Activated T-helper 17 cell treated with anti-CD3 and anti-CD28 coated beads, Interleukin-2, amount 50 U/mL, for 72 hours (primary cell): ENCODE measurements at places on chromosomes 13 and 19.

DNA sequence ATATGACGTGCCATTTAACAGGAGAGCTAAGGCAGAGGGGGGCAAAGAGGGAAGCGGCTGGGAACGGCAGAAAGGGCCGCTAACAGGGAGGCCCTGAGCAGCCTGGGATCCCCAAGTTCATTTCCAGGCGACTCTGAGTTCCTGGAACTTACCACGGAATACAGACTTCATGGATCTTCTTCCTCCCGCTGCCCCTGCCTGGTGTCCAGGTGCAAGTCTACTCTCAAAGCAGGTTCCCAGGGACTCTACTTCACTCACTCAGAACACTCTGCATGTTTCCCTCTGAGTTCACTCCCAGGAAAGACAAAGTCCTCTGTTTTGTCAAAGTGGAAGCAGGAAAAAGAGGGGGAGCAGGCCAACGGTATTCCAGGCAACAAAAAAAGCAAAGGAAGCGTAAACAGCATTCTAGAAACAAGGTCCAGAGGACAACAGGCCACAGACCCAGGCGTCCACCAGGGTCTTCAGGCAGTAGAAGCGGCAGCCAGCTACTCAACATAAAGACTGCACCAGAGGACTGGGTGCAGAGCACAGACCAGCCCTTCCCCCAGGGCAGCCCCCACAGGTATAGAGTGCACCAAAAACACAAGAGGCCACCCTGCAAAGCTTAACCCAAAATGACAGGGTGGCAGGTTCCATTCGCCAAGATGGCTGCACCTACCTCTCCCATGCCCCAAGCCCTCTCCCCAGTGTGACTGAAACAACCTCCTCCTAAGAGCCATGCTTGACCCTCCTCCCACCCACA is 3.0 kb downstream of the MIER2 start:
- no peak for ATAC-seq
- peaks cover 33% of the 10 kb centered on the region for H3K4me1 ChIP-seq
- H3K27me3 ChIP-seq, result no peaks in the 10 kb centered on the region
- peak overlapping the region; percentile 80 for H3K27ac ChIP-seq
- peak overlapping the region; percentile 91 for H3K4me3 ChIP-seq
- peaks cover 40% of the 10 kb centered on the region for H3K36me3 ChIP-seq

GRCh38 chr13:96803456-96804100 is 190.7 kb downstream of the OXGR1 start:
- H3K36me3 ChIP-seq, result no peaks in the 10 kb centered on the region
- H3K27ac ChIP-seq, result no peak overlapping the region
- H3K27me3 ChIP-seq, result peaks cover 7% of the 10 kb centered on the region
- no peaks in the 10 kb centered on the region for H3K4me1 ChIP-seq
- no peak overlapping the region for H3K4me3 ChIP-seq

DNA sequence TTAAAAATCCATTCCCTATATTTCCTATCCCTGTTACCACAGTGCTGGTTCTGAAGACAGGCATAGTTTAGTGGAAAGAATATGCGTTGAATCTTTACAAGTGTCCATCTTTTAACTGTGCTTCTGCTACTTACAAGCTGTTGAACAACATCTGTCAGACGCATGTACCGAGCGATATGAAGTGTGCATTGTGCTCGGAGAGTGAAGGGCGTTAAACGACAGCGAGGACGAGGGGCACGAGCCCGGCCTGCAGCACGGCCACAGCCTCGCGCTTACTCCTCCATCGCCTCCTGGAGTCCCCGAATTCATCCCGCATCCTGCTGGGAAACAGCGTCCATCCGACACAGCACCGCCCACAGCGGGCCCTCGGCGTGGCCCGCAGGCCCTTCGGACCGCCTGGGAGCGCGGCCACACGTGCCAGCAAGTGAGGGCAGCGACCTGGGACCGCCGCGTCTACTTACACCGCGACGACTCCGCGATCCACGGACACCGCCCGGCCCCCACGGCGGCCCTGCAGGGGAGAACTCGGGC is 514 bp downstream of the PCID2 start:
- ATAC-seq, result peak; percentile 9
- H3K4me1 ChIP-seq, result peaks cover 40% of the 10 kb centered on the region
- no peaks in the 10 kb centered on the region for H3K27me3 ChIP-seq
- H3K36me3 ChIP-seq, result peaks cover 62% of the 10 kb centered on the region
- H3K27ac ChIP-seq, result peak overlapping the region; percentile 90

DNA sequence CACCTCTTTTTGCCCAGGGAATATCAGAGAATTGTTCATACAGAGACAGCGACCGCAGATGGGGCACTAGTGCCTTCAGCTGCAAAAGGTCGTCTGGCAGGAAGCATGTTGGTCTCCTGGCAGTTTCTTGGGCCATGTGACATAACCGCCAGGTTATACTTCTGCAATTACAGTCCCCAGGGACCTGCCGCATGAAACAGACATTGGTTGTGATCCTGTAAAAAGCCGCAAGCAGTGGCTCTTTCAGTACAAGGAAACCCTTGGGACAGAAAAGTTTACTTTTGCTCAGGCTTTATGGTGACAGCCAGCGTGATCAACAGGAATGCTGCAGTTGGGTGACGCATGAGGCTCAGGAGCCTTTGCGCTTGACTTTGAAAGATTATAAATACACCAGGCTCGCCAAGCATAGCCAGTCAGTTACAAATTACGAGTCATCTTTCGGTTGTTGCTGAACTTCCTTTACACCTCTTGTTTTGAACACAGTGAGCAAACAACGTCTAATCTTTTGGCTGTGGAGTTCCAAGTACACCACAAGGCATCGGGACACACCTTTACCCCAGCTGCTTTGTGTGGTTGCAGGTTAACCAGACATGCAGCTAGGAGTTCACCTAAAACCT is 50.5 kb upstream of the UBE2L5 start:
- no peaks in the 10 kb centered on the region for H3K27me3 ChIP-seq
- peak; percentile 77 for ATAC-seq
- H3K4me1 ChIP-seq, result peaks cover 52% of the 10 kb centered on the region
- peak overlapping the region; percentile 77 for H3K4me3 ChIP-seq

GRCh38 chr13:42834946-42835345 is 53.6 kb downstream of the FAM216B start:
- H3K27ac ChIP-seq, result no peak overlapping the region
- no peaks in the 10 kb centered on the region for H3K36me3 ChIP-seq
- no peak overlapping the region for H3K4me3 ChIP-seq
- peaks cover 6% of the 10 kb centered on the region for H3K4me1 ChIP-seq
- peaks cover 10% of the 10 kb centered on the region for H3K27me3 ChIP-seq
- no peak for ATAC-seq

DNA sequence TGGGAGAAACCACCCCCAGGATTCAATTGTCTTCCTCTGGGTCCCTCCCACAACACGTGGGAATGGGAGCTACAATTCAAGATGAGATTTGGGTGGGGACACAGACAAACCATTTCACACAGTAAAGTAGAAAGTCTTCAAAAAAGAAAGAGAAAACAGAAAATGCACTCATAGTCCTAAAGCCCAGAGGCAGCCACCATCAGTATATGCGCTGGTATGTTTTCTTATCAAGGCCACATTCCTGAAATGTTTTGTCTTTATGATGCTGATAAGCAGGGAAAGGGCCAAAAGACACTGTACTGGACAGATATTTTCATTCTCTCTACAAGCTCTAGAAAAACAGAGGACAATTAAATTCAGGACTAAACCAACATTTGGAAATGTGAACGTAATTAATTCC is 375.8 kb upstream of the TSHZ3 start:
- no peaks in the 10 kb centered on the region for H3K27me3 ChIP-seq
- H3K4me1 ChIP-seq, result no peaks in the 10 kb centered on the region
- H3K4me3 ChIP-seq, result no peak overlapping the region
- H3K36me3 ChIP-seq, result no peaks in the 10 kb centered on the region

- H3K4me3 ChIP-seq, result no peak overlapping the region
- no peak overlapping the region for H3K27ac ChIP-seq
- no peak for ATAC-seq
- no peaks in the 10 kb centered on the region for H3K27me3 ChIP-seq
These were observed 378.3 kb downstream of the GPC5 start for GRCh38 chr13:91776611-91777193.

DNA sequence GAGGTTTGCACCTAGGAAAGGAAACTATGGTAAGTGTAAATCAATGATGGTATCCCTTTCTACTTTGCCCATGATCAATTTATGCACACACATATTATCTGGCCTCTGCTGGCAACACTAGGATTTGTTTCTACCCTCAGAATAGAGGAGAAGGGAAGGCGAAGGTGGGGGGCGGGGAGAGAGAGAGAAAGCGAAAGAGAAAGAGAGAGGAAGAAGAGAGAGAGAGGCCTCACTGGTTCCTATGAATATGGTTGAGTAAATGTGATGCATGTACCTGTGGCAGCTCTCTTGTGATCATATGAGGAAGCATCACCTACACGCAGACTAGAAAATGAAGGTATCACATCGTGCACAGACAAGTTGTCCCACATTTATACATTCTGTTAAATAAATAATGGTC is 882.0 kb upstream of the SLITRK6 start:
- no peaks in the 10 kb centered on the region for H3K4me1 ChIP-seq
- H3K27ac ChIP-seq, result no peak overlapping the region
- H3K36me3 ChIP-seq, result no peaks in the 10 kb centered on the region
- no peaks in the 10 kb centered on the region for H3K27me3 ChIP-seq

- no peaks in the 10 kb centered on the region for H3K4me1 ChIP-seq
- H3K27ac ChIP-seq, result no peak overlapping the region
- no peak overlapping the region for H3K4me3 ChIP-seq
- peak; percentile 70 for ATAC-seq
These were observed 12.8 kb downstream of the ZNF43 start for GRCh38 chr19:21823224-21823623.

GRCh38 chr13:113075711-113076110 is 29.9 kb upstream of the F7 start:
- no peak overlapping the region for H3K4me3 ChIP-seq
- no peaks in the 10 kb centered on the region for H3K4me1 ChIP-seq
- peak overlapping the region; percentile 22 for H3K27ac ChIP-seq

DNA sequence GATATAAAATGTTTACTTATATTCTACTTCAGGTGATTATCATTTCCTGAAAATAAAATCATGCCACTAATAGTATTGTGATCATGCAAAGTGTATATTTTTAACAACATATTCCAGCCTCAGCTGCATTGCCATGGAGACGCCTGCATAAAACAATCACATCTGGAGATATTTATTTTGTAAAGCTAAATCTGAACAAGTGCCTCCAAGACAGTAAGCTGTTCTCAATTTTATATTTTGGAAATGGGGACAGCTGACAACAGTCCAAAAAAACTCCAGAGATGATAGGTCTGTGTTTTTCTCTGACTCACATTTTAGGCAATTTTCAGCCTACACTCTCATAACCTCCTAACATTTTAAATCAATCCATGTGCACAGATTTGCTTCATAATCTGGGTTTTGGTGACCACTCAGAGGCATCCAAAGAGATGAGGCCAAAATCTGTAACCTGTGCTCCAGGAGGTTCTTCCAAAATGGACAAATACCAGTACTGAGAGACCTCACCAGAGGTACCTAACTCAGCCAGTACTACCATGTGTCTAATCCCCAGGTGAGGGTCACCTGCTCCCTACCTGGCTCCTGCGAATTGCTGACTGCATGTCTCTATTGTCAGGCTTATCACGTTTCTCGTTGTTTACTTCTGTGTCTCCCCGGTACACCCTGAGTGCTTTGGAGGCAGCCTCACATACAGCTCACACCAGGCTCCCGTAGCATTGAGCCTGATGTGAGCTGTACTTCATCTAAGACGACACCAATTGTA is 62.7 kb downstream of the COL4A1 start:
- H3K4me1 ChIP-seq, result no peaks in the 10 kb centered on the region
- ATAC-seq, result no peak
- H3K36me3 ChIP-seq, result no peaks in the 10 kb centered on the region
- no peak overlapping the region for H3K27ac ChIP-seq
- H3K27me3 ChIP-seq, result peaks cover 11% of the 10 kb centered on the region
- H3K4me3 ChIP-seq, result no peak overlapping the region

- no peak for ATAC-seq
- no peaks in the 10 kb centered on the region for H3K36me3 ChIP-seq
- H3K4me3 ChIP-seq, result no peak overlapping the region
These were observed 46.3 kb upstream of the ZNF737 start for GRCh38 chr19:20611866-20612265.

DNA sequence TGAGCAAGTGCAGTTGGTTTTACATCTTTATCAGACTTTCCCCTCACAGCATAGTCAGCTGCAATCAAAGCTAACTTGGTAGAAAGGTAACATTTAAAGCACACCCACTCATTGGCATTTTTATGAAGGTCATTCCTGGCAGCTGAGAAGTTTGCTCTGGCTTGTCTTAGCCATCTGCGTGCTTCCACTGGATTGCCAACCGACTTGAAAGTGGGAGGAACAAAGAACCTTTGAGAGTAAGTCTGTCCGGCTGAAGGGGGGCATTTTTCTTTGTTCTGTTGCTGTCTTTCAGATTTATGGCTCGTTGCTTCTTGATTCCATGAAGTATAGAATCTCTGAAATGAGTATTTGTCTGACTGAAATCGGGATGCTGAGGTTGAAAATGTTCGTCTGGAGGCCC is 103.1 kb downstream of the SACS start:
- H3K27me3 ChIP-seq, result no peaks in the 10 kb centered on the region
- no peaks in the 10 kb centered on the region for H3K4me1 ChIP-seq
- H3K4me3 ChIP-seq, result no peak overlapping the region
- H3K36me3 ChIP-seq, result peaks cover 11% of the 10 kb centered on the region
- ATAC-seq, result no peak
- no peak overlapping the region for H3K27ac ChIP-seq

DNA sequence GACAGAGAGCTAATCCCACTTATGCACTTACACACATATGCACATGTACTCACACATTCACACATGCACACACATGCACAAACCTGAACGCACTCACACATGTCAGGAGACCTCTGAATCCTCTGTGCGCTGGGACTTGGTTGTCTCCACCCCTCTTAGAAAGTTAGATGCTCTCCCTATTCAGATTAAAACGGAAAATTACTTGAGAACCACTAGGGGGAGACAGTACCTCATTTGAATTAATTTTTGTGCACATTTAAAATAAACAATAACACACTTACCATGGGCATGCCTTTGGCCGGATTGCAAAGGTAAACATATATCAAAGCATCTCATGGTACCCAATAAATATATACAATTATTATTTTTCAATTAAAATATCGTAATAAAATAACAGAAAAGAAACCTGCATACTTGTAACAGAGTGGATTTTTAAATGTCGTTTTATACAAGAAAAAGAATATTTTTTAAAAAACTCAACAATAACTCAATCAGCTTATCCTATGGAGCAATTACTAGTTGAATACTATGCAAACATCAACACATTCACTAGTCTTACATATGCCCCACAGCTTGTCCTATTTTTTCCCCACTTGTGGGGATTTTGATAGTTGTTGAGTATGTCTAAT is 9.5 kb upstream of the LILRB4 start:
- no peaks in the 10 kb centered on the region for H3K36me3 ChIP-seq
- no peaks in the 10 kb centered on the region for H3K4me1 ChIP-seq
- no peak for ATAC-seq
- no peak overlapping the region for H3K27ac ChIP-seq
- H3K4me3 ChIP-seq, result no peak overlapping the region

DNA sequence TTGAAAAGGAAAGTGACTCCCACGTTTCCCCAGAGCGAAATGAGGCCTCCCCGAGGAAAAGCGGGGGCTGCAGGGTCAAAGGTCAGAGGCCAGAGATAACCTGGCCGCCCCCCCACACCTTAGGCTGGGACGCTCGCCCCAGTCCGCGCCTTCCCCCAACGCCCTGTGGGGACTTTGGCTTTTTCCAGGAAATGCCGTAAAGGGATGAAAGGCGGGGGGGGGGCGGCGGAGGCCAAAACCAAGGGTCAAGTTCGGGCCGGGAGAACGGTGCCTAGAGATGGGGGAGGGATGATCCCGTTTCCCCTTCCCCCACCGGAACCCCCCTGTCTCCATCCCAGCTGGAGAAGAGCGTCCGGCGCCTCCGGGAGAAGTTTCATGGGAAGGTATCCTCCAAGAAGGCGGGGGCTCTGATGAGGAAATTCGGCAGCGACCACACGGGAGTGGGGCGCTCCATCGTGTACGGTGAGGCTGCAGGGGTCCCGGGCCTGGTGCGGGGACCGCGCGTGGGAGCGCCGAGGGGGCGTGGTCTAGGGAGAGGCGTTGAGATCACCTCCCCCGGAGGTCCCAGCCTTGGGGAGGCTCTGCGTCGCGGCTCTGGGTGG is 575 bp downstream of the SHFL start:
- peaks cover 7% of the 10 kb centered on the region for H3K4me1 ChIP-seq
- peak overlapping the region; percentile 63 for H3K27ac ChIP-seq
- peak; percentile 18 for ATAC-seq
